PC-3 (cell line): ENCODE measurements at places on chromosomes 2 and 18.

GRCh38 chr2:191607096-191607495 lies 70.8 kb upstream of the NABP1 start:
- no peak for DNase-seq

GRCh38 chr2:197097578-197098366 lies 171.3 kb upstream of the PGAP1 start:
- no peak for DNase-seq

DNA sequence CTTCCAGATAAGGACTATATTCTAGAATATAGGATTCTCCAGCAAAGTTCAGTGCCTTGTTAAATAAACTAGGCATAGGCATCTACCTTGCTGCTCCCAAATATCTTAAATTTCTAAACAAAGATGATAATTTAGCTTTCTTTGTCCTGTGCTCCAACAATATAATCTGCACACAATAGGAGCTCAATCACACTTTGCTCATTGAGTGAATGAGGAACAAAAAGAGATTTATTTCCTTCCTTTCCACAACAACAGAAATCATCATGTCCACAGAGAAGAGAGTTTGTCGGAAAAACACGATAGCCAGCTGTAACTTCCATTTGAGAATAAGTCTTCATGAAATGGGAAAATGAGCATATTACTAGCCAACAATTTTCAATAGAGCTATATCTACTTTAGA lies 256.7 kb downstream of the TCF4 start:
- no peak for DNase-seq

- DNase-seq: peak; percentile 65
These were observed 631.5 kb downstream of the NYAP2 start for GRCh38 chr2:226030788-226031646.

- DNase-seq: no peak
These were observed 452.9 kb upstream of the DSEL start for GRCh38 chr18:67969458-67969857.

GRCh38 chr2:188600536-188601210 lies 309.0 kb downstream of the GULP1 start:
- DNase-seq: no peak
